ENCODE measurements at places on chromosomes 16 and 17.

- no peak for DNase-seq
Measured at GRCh38 chr16:71276589-71277334, 12.4 kb downstream of the CMTR2 start.

GRCh38 chr17:4324463-4324862 lies 42.0 kb downstream of the UBE2G1 start:
- no peak for DNase-seq

DNA sequence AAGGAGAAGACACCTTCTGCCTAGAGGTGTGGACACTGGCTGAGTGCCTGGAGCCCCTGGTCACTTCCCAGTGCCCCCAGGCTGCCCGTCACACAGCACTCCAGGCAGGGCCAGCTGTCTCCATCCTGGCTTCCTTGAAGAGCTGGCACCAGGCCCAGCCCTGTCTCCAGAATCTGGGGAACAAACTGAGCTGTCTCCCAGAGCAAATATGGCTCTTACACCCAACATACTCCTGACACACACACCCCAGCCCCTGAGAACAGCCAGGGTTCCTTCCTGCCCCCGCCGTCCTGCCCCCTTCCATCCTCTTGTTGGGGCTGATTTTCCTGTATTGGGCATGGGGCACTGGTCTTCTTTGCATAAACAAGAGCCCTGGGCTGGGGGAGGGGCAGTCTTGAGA lies 9.1 kb downstream of the NHERF1 start:
- no peak for DNase-seq

DNA sequence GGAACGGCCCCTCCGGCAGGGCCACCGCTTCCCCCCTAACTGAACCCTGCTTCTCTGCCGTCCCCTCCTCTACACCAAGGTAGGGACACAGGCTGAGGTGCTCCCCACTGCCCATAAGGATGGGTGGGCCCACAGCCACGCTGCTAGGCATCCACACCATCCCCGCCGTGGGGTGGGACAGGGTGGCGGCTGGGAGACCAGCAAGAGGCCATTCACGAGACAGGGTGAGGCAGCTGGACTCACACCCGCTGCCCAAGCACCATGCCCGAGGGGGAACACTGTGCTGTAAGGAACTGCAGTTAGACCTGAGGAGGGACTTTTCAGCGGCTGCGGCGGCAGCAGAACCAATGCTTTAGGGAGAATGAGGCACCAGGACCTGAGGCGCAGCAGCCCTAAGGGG lies 47.5 kb upstream of the RRN3 start:
- DNase-seq = no peak

DNA sequence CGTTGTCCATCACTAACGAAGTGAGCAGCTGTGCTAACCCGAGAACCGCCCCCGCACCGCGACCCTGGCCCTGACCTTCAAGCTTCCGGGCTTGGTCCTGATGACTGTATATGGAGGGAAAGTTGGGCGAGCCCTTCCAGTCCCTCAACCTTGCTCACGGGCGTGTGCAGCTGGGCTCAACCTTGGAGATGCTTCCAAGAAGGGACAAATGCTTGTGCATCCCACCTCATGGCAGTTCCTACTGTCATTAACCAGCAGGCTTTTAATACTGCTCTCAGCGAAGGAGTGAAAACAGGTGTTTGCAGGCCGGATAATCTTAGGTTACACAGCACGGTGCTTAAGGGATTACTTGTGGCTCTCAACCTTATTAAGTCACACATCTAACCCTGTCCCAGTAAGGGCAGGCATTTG lies 33.5 kb downstream of the SRL start:
- DNase-seq = no peak

- no peak for DNase-seq
Measured at GRCh38 chr17:50762177-50762576, 5.1 kb downstream of the ANKRD40CL start.

GRCh38 chr17:82235775-82236141 lies 6.9 kb downstream of the SLC16A3 start:
- no peak for DNase-seq

GRCh38 chr17:57284583-57284982 lies 28.3 kb downstream of the MSI2 start:
- DNase-seq = no peak

DNA sequence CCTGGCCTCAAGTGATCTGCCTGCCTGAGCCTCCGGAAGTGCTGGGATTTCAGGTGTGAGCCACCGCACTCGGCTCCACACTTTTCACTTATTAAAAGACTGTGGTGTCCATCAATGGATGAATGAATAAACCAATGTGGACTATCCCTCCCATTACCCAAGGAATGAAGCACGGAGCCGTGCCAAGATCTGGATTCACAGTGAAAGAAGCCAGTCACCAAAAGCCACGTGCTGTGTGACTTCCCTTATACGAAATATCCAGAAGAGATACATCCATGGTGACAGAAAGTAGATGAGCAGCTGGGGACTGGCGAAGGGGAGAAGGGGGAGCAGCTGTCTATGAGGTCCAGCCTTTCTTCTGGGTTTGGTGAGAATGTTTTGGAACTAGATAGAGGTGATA lies 48.2 kb upstream of the STH start:
- no peak for DNase-seq

DNA sequence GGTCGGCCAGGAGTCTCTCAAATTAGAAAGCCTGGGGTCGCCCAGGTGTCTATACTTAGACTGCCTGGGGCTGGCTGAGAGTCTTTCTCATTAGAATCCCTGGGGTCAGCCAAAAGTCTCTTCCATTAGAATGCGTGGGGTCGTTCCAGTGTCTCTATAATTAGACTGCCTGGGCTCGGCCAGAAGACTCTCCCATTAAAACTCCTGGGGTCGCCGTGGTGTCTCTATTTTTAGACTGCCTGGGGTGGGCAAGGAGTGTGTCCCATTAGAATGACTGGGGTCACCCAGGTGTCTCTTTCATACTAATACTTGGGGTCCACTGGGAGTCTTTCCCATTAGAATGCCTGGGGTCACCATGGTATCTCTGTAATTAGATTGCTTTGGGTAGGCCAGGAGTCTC lies 2227.7 kb downstream of the TP53TG3F start:
- DNase-seq = no peak

- no peak for DNase-seq
Measured at GRCh38 chr16:57540906-57541753, 1.3 kb upstream of the ADGRG5 start.

DNA sequence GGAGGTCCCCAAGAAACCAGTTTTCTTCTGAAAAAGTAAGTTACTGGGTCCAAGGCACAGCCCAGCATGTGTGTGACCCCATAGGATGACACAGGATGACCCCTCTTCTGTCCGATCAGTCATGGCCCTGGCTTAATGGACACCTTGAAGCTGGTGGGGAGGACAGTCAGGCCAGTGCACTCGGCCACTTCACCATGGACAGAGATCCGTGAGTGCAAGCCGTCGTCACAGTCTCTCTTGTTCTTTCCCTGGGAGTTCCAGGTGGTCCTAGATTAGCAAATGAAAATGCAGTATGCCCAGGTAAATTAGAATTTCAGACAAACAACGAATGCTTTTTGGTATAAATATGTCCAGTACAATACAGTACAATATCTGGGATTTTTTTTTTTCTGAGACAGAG lies 1.4 kb upstream of the RNF222 start:
- no peak for DNase-seq

GRCh38 chr17:30316736-30317135 lies 17.1 kb downstream of the TMIGD1 start:
- DNase-seq = no peak

DNA sequence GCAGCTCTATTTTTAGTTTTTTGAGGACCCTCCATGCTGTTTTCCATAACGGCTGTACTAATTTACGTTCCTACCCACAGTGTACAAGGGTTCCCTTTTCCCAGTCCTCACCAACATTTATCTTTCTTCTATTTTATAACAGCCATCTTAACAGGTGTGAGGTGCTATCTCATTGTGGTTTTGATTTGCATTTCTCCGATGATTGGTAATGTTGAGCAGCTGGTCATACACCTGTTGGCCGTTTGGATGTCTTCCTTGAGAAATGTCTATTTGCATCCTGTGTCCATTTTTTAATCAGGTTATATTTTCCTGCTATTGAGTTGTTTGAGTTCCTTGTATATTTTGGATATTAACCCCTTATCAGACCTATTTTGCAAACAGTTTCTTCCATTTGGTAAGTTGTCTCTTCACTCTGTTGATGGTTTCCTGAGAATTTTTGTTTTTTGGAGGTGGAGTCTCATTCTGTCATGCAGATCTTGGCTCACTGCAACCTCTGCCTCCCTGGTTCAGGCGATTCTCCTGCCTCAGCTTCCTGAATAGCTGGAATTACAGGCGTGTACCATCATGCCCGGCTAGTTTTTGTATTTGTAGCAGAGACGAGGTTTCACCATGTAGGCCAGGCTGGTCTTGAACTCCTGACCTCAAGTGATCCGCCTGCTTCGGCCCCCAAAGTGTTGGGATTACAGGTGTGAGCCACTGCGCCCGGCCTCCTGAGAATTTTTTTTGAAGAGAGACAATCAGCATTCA lies 279.6 kb downstream of the SNX29 start:
- no peak for DNase-seq

DNA sequence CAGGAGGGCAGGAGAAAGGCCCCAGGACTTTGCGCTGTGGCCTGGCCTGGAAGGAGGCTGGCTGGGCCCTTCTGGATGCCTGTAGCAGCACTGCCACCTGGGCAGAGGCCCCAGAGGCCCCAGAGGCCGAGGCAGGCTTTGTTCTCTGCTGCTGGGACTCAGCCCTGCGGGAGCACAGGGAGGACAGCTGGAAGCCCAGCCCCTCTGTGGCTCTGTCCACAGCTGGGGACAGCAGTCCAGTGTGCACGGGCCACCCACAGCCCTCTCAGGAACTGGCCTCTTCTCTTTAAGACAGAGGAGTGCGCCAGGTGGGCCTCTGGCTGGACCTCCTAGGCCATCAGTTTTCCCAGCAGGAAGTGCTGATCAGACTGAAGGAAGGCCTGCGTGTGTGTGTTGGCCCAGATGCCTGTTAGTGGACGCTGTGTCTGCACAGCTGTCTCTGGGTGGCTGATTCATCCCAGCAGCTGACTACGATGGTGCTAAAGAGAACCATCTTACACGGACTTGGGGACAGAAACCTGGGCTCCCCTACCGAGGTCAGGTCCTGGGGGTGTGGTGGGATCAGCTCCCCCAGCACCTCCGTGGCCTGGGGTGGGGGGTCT lies 26.9 kb upstream of the ZNF750 start:
- DNase-seq = no peak

DNA sequence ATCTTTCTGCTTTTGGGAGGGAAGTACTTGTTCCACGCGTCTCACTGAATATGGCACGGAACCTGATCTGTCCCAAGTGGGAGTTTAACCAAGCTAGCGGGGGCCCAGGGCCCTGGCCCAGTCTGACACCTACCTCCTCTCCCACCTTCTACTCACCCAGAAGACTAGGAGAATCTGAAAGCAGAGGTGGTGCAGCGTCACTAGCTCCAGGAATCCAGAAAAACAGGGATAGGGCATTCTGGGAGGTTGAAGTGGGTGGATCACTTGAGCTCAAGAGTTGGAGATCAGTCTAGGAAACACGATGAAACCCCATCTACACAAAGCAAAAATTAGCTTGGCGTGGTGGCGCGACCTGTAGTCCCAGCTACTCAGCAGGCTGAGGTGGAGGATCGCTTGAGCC lies 163.5 kb upstream of the ZNF267 start:
- DNase-seq = no peak

DNA sequence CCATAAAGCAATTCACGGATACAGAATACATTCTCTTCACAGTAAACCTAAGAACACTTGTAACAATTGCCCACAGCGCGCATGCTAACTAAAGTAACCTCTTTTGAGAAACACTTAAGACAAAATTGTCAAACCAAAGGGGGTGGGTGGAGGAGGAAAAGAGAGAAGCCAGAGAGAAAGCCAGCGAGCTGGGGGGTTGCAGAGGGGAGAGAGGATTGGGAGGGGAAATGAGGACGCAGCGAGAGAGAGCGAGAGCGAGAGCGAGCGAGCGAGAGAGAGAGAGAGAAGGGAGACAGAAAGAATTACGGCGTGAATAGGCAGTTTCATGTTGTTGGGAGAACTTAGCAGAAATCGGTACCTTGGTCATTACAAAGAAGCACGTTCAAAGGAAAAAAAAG lies 1.6 kb upstream of the HOXB7 start:
- DNase-seq = no peak

- no peak for DNase-seq
Measured at GRCh38 chr17:60604686-60605334, 4.8 kb downstream of the PPM1D start.

DNA sequence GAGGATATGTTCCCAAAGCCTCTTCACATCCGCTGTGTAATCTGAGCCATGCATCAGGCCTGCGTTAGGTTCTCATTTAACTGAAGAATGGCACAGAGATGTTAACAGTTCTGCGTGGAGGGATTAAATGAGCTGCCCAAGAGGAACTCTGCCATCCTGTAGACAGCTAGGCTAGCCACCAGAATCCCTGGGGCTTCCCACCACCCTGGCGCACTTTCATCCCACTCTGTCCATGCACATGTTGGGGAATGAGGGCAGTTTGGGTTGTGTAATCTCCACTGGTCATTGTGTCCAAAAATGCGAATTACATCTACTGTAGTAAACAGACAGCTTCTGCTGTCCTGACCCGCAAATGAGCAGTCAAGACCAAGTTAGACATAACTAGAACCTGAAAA lies 1.0 kb upstream of the GLG1 start:
- DNase-seq = no peak

- no peak for DNase-seq
Measured at GRCh38 chr17:8855477-8856204, 11.8 kb downstream of the PIK3R6 start.

DNA sequence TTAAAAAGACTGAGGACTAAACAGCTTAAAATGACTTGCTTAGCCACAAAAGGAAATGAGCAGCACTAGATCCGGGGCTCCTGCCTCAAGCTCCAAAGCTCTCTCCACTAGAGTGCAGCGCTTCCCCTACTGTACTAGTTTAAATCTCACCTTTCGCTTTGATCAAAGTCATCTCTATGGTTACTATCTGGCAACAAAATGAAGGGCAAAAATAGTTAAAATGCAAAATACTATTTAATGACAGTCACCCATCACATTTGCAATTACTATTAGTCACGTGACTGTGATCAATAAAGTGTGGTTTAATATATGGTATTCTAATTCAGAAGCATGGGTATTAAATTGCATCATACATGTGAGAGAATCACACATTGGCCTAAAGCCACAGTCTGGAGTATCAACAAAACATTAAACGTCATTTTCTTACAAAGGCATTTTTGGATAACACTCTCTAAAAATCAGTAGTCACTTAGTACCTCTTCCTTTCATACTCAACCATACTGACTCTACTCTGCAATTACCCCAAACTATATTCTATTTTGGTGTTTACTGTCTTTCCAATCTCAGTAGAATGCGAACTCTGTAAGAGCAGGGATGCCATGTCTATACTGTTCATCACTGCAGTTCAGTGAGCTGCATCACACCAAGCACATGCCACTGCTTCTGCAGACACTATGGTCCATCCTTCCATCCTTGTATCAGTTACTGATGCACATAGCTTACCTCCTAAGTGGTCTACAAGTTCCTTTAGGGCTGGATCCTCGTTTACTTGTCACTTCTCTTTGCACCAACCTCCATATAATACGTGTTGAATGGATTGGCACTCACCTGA lies 6.2 kb downstream of the PSMD12 start:
- no peak for DNase-seq

DNA sequence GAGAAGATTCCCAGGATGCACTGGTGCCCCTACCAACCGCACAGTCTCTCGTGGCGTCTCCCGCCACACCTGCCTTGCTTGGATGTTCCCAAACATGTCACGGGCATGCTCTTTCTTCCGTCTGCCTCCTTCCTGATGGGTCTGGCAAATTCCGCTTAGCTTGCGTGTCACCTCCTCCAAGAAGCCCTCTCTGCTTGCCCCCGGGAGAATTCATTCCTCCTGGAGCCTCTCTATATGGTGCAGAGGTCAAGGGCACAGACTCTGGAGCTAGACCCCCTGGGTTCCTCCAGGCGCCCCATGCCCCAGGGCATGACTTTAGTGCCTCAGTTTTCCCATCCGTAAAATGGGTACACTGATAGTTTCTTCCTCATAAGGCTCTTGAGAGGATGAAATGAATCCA lies 21.1 kb downstream of the LITAF start:
- DNase-seq = no peak
